Kidney capillary endothelial cell (primary cell): ENCODE measurements at places on chromosomes 7 and 10.
A peak's percentile ranks its signal among the peaks of the same experiment; 100 is the strongest.

DNA sequence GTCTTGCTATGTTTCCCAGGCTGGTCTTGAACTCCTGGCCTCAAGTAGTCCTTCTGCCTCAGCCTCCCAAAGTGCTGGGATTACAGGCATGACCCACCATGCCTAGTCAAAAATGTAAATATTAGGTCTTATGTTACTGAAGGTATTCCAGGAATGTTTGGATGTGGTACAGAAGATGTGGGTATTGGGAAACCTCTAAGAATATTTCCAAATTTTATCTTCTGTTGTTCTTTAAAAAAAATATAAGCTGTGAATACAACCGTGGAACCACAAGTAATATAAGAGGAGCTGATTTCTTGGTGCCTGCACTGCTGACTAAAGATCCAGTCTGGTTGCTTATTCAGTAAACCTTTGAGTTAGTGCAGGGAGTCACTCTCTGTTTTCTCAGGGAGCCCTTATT is 178.3 kb downstream of the AUTS2 start:
- DNase-seq: no peak

- DNase-seq: no peak
Observed at GRCh38 chr10:17286562-17287550, 58.8 kb downstream of the VIM start.

DNA sequence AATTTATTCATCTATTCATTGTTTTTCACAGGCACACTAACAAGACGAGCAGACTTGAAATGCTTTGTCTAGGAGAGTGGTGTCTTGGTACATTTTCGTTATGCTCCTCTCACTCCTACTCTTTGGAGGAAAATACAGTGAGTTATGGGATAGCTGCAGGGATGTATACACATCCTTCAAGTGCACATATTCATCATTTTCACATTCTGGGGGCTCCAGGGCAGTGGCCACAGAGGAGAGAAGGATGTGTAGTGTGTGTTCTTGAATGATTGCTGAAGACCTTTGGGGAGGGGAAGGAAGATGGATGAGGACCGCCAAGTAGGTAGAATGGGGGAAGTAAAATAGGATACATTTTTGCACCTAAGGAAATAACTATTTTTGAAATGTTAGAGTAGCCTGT is 34.8 kb upstream of the ORC5 start:
- no peak for DNase-seq

DNA sequence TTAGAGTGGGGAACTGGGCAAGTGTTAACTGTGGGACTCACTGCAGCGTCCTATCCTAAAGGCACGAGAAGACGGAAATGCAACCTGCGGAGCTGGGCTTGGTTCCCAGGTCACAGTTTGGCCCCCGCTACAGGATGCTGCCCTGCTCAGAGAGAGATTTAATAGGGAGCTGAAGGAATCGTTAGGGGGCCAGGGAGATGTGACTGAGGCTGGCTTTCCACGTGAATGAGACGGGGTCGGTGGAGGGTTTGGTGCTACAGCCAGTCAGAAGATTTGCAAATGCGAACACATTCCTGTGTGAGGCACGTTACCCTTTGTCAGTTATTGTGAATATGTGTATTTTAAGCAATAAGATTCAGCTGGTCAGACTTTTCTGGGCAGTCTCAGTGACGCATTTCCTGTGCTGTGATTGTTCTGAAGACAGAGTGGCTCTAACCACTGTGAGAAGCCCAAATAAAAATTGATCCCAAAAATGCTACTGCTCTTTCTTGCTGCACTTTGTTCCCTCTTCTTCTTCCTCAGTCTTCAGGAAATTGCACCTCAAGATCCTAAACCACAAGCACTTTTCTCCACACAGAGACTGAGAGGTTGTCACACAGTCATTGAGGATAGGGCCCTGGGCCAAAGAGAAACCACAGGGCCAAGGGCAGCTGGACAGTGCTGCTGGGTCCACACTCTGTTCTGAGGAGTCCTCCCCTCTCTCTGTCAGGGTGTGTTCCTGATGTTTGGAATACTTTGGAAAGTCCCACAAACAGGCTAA is 21.2 kb downstream of the CYP17A1 start:
- DNase-seq: peak; percentile 93

GRCh38 chr10:120945801-120946302 is 94.7 kb downstream of the WDR11 start:
- no peak for DNase-seq

GRCh38 chr10:127923646-127924045 is 16.7 kb downstream of the PTPRE start:
- DNase-seq: no peak

GRCh38 chr10:73931767-73932619 is 21.1 kb downstream of the PLAU start:
- DNase-seq: no peak

DNA sequence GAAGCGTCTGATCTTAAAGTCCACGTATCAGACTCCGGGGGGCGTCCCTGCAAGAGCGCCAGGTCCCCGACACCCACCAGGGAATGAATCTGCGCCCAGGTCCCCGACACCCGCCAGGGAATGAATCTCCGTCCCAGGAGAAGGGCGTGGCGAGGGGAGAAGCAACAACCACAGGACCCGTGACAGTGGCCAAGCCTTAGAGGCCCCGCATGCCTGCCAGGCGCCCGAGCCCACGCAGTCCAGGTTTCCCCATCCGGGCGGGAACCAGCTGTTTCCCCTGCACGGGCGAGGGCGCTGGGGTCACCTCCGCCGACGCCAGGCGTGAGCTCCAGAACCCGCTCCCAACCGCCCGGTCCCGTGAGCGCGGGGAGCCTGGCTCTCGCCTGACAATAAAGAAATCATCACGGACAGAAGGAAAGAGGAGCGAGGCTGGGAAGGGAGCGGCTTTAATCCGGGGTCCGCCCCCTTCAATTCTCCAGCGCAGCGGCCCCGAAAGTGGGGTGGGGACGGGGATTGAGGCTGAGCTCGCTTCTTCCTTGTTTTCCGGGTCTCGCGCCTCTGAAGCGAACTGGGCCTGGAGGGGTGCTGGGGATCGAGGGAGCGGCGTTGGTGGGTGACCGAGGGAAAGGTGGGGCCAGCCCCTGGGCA is 29.0 kb upstream of the BMS1 start:
- peak; percentile 47 for DNase-seq

DNA sequence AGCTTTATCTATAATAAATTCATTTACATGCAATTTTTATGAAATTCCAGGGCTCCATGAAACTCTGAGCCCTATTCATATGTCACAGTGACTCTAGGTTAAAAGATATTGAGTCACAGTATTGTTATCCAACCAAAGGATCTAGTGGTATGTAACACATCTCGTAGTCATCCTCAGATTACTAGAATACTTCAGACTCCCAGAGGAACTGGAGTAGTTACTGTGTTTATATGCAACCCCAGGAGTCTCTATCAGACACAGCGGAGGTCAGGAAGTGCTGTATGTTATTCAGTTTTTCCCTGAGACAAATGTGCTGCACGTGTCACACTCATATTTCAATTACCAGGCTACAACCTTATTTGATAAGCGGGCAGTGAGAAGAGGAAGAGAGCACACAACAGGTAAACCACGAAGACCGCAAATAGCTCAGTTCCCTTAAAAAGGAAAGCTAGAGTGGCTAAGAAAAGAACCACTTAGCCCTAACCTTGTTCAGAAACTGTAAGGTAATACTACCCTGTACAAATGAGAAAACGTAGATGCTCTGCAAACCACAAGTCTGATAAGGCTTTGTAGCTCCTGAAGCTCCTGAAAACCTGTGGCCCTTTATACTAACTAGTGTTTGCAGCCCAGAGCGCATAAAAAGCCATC is 114.0 kb upstream of the CNTNAP2 start:
- no peak for DNase-seq

DNA sequence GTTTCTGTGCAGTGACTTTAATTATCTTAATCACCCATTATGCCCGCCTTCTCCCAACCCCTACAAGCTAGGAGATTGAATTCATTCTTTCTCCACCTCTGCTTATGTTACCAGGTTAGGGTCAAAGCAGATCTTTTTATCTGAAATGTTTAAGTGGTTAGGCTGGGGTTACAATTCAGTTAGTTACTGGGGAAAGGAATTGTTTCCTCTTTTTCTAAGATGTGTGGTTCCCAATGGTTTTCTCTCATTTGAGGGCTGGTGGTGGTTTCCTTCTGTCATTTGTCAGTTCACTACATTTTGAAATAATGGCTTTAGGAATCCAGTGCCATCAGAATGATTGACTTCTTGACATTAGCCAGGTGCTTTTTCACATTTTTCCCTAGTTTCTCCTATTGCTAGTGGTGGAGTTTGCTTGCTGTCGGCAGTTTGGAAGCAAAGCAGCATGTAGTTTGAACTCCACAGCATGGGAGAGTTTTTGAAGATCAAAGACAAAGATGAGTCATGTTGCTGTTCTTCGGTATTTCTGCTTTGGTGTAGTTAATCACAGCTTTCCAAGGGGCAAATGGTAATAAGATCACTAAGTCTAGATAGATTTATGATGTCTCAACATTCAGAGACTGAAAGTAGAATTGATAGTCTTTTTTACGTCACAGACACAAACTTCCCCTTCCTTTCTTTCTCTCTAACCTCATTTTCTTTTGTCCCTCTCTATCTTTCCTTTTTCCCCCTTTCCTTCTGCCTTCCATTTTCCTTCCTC is 168.2 kb downstream of the SND1 start:
- no peak for DNase-seq

DNA sequence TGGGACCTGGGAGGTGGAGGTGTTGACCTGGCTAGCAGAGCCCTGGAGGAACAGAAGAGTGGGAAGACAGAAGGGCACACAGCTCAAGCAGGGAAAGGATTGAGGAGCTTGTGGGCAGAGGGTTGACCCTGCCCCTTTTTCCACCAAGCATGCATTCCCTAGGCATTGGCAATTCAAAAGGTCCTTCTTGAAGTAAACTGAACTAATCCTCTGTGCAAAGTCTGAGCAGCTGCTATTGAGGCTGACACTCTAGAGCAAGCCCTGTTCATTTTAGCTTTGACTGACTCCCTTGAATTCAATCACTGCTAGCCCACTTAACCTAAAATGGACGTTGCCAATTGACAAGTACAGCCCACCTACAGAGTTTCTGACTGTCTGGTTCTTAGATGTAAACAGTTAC is 116.5 kb upstream of the TNS3 start:
- no peak for DNase-seq

DNA sequence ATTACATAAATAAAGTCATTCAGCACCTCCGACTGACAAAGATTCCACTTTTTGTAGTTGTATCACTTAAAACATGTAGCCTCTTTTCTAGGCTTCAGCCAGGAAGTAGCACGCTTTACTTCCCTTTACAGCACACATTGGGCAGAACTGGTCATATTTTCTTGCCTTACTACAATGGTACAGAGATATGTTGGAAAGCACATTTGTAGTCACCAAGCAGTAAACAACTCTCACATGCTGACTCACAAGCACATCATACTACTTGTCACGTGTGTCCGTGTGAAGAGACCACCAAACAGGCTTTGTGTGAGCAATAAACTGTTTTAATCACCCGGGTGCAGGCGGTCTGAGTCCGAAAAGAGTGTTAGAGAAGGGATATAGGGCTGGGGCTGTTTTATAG is 1071.8 kb downstream of the DNAJB9 start:
- DNase-seq: no peak

GRCh38 chr7:83930262-83930661 is 264.3 kb downstream of the SEMA3A start:
- DNase-seq: no peak

DNA sequence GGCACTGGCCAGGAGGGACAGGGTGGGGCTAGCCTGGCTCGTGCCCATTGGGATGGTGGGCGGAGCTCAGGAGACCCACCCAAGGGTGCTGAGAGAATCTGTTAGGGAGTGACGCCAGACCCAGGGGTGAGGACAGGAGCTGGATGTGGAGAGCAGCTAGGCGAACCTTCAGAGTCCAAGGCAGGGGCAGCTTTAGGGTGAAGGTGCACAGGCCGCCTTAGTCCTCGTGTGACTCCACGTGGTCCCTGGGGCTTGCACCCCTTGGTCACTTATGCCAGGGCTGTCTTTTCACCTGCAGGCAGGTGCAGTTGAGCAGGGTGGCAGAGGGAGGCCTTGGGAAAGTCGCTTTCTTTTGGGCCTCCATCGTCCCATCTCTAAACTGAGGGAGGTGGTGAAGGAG is 4.3 kb downstream of the RAMP3 start:
- DNase-seq: no peak

DNA sequence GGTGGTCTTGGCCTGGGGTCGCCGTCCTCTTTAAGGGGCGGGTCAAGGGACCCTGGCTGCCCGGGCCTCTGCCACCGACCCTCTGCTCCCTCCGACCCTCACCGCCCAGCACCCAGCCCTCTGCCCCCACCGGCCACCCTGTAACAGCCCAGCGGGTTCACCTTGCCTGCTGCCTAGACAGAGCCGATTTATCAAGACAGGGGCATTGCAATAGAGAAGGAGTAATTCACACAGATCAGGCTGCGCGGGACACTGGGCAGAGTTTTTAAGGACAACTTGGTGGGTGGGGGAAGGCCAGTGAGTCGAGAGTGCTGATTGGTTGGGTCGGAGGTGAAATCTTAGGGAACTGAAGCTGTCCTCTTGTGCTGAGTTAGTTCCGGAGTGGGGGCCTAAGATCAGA is 779 bp upstream of the ADCK2 start:
- no peak for DNase-seq

GRCh38 chr7:129271500-129272355 is 46.9 kb downstream of the AHCYL2 start:
- peak; percentile 55 for DNase-seq

- no peak for DNase-seq
Observed at GRCh38 chr10:52949899-52950298, 177.3 kb upstream of the MBL2 start.

DNA sequence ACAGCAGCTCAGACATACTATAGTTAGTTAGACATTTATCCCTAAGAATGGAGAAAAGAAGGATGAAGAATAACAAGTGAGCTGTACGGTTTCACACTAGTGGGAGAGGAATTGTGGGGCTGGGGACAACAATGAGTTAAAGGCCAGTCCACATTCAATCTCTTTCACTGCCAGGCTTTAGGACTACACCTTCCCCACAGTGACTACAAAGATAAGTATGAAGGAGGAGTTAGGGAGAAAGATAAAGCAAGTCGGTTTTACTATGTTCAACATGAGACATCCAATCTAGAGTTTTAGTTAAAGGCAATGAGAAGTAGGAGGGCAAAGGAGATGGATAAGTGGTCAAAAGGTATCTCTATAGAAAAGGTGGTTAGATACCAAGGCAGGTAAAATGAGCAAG is 16.3 kb downstream of the ARHGAP12 start:
- DNase-seq: no peak

DNA sequence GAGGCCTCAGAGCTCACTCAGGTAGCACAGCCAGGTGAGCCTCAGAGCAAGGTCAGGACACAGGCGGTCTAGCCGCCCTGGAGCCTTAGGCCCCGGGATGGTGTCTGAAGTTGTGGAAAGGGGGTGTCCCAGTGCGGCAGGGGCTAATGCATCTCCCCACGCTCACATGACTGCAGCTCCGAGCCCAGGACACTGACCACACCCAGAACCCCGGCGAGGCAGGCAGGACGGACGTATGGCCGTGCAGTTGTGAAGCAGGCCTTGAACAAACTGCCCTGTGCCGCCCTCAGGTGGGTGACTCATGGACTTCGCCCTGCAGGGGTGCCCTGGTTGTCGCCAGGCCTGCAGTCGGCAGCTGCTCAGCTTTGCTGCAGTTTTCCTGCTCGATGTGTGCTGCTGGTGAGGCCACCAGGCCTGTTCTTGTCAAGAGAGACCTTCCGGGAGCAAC is 5.0 kb upstream of the PRKAR1B start:
- DNase-seq: no peak
